Tibial nerve (tissue), 4 donors: ENCODE measurements at places on chromosomes 1 and 21.

DNA sequence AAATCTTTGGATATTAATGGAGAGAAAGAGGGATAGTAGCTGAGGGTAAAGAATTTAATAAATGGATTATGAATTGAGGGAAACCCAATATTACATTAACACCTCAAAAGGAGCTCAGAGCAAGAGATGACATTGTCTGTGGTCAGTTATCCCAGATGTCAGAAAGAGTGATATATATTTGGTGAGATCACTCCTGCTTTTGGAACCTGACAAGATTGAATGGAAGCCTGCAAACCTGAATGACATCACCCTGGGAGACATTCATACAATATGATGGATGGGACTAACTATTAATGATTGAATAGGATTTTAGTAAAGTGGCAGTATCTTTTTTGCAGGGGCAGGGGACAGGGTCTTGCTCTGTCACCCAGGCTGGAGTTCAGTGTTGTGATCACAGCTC is 6.8 kb upstream of the IFI6 start:
- no peaks in the 10 kb centered on the region for H3K4me1 ChIP-seq
- H3K4me3 ChIP-seq, result no peak overlapping the region
- DNase-seq, result no peak
- H3K27me3 ChIP-seq, result no peaks in the 10 kb centered on the region
- H3K36me3 ChIP-seq, result no peaks in the 10 kb centered on the region
- H3K27ac ChIP-seq, result no peak overlapping the region

DNA sequence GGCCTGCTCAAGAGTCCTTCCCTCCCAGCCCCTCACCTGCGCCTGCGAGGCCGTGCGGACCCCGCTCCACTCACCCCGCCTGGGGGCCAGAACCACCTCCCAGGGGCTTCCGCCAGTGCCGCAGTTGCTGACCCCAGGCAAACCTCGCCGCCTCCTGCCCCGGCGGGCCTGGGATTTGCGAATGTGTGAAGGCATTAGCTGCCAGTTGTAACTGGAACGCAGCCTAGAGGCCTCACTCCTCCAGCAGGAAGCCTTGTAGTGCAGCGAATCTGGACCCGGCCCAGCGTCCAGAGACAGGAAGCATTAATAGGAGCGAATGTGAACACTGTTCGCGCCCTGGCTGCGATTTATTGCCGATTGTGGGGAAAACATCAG is 140.9 kb upstream of the ARHGEF16 start:
- H3K27me3 ChIP-seq, result peaks cover 14% of the 10 kb centered on the region
- H3K27ac ChIP-seq, result peak overlapping the region; percentile 76

DNA sequence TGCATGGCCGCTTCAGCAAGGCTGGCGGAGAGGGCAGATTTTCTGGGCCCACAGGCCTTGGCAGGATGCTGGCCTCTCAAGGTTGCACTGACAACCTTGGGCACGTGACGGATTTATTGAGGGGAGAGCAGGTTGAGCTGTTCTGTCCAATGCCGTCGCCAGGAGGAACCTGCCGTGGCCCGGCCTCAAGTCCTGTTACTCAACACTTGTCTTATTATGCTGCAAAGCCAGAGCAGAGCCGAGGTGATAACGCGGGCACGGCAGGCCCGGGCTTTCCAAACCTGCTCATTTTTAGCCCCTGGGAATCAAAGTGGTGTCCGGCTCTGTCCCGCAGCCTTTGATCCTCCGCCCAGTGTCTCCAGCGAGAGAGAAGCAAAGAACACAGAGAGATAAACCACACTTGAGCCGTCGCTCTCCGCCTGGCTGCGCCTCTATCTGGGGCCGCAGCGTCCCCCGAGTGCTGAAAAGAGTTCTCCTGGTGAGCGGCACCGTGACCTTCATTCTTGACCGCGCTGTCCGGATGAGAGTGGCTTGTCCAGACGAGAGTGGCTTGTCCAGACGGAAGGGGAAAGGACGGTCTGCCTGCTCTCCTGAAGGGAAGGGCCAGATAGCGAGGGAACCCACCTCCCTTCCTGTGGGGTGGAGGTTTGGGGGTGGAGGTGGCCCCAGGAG is 162.3 kb upstream of the ARHGEF16 start:
- H3K27me3 ChIP-seq, result no peaks in the 10 kb centered on the region
- H3K4me3 ChIP-seq, result no peak overlapping the region
- no peaks in the 10 kb centered on the region for H3K36me3 ChIP-seq
- H3K27ac ChIP-seq, result no peak overlapping the region
- DNase-seq, result no peak

- no peak overlapping the region for H3K4me3 ChIP-seq
- H3K27ac ChIP-seq, result peak overlapping the region; percentile 86
- DNase-seq, result no peak
- H3K4me1 ChIP-seq, result no peaks in the 10 kb centered on the region
Measured at GRCh38 chr1:27405074-27405473, 12.7 kb downstream of the GPR3 start.

GRCh38 chr1:20476265-20477038 is 9.6 kb downstream of the CAMK2N1 start:
- H3K4me1 ChIP-seq, result no peaks in the 10 kb centered on the region
- DNase-seq, result no peak
- H3K27me3 ChIP-seq, result no peaks in the 10 kb centered on the region
- no peaks in the 10 kb centered on the region for H3K36me3 ChIP-seq

- H3K36me3 ChIP-seq, result no peaks in the 10 kb centered on the region
- no peaks in the 10 kb centered on the region for H3K27me3 ChIP-seq
- H3K27ac ChIP-seq, result no peak overlapping the region
Measured at GRCh38 chr1:14189381-14189780, 409.1 kb upstream of the KAZN start.

- peaks cover 8% of the 10 kb centered on the region for H3K4me1 ChIP-seq
- no peak for DNase-seq
Measured at GRCh38 chr1:111952125-111952657, 37.3 kb downstream of the KCND3 start.

GRCh38 chr1:54991939-54992338 is 6.8 kb upstream of the BSND start:
- no peak overlapping the region for H3K27ac ChIP-seq
- H3K36me3 ChIP-seq, result no peaks in the 10 kb centered on the region
- no peak for DNase-seq
- H3K4me1 ChIP-seq, result peaks cover 4% of the 10 kb centered on the region

DNA sequence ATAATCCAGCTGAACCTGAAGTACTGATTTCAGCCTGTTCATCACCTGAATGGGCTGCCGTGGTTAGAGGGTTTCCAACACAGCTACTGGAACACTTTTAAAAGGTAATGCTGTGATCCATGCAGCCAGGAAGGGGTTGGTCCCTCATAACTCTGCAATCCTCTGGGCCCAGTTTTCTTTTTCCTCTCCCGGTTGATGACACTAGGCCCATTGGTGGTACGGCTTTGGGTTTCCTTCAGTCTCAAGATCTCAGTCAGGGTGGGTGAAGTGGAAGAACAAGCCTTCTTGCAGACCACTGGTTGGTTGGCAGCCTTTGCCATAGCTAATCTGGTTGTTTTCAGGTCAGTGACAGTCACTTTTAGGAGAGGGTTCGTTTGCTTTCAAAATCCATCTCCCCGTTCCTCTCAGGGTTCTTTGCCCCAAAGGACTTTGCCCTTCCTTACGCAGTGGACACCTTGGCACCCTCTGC is 502 bp upstream of the SLC35A3 start:
- H3K27ac ChIP-seq, result peak overlapping the region; percentile 86
- no peak for DNase-seq
- no peaks in the 10 kb centered on the region for H3K4me1 ChIP-seq
- no peaks in the 10 kb centered on the region for H3K36me3 ChIP-seq
- no peaks in the 10 kb centered on the region for H3K27me3 ChIP-seq
- peak overlapping the region; percentile 96 for H3K4me3 ChIP-seq

DNA sequence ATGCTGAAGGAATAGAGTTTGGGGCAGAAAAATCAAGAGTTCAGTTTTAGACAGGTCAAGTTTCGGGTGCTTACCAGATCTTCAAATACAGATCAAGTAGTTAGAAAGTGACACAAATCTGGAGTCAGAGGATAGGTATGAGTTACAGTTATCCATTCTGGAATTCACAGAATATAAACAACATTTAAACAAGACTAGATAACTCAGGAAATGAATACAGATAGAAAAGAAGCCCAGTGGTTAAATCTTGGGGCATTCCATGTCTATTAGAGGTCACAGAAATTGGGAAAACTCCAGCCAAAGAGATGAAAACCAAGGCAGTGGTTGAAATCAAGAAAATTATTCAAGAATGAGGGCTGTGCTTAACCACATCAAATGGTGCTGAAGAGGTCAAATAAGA is 187.0 kb upstream of the HP1BP3 start:
- no peaks in the 10 kb centered on the region for H3K27me3 ChIP-seq
- no peaks in the 10 kb centered on the region for H3K4me1 ChIP-seq
- no peak for DNase-seq
- H3K27ac ChIP-seq, result no peak overlapping the region
- H3K36me3 ChIP-seq, result peaks cover 38% of the 10 kb centered on the region
- no peak overlapping the region for H3K4me3 ChIP-seq
